ENCODE measurements at places on chromosomes 12 and 14. TPM values are rescaled to one million over a fixed set of nuclear protein-coding genes. Genes with fewer than 3 reads are reported as not detected.

ZNF740 gene
- 7.7 TPM for total RNA-seq

- DNase-seq, result peak; percentile 77
Observed at GRCh38 chr14:77053046-77053841, 24.7 kb upstream of the IRF2BPL start.

GRCh38 chr14:93994919-93995682 lies 2.0 kb upstream of the CCDC197 start:
- DNase-seq, result peak; percentile 59

DNA sequence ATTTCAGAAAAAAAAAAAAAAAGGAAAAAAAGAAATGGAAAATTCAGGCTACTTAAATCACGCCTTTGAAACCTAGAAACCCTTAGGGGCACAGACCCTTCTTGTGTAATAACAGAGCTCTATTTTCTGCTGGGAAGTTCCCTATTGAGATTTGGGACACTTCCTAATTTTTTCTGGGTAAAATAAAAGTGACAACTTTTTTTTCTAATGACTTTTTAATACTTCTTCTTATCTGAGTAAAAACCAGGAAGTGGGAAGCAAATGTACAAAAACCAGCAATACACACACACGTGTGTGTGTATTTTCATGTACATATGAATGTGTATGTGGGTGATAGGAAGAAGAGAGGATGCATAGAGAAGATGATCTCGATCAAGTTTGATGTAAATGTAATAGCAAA lies 35.8 kb downstream of the ETV6 start:
- no peak for DNase-seq

- DNase-seq, result no peak
Observed at GRCh38 chr12:11710431-11710830, 61.0 kb downstream of the ETV6 start.

Measured in uterus (tissue), 4 donors.